ENCODE measurements at places on chromosomes 4 and X.

DNA sequence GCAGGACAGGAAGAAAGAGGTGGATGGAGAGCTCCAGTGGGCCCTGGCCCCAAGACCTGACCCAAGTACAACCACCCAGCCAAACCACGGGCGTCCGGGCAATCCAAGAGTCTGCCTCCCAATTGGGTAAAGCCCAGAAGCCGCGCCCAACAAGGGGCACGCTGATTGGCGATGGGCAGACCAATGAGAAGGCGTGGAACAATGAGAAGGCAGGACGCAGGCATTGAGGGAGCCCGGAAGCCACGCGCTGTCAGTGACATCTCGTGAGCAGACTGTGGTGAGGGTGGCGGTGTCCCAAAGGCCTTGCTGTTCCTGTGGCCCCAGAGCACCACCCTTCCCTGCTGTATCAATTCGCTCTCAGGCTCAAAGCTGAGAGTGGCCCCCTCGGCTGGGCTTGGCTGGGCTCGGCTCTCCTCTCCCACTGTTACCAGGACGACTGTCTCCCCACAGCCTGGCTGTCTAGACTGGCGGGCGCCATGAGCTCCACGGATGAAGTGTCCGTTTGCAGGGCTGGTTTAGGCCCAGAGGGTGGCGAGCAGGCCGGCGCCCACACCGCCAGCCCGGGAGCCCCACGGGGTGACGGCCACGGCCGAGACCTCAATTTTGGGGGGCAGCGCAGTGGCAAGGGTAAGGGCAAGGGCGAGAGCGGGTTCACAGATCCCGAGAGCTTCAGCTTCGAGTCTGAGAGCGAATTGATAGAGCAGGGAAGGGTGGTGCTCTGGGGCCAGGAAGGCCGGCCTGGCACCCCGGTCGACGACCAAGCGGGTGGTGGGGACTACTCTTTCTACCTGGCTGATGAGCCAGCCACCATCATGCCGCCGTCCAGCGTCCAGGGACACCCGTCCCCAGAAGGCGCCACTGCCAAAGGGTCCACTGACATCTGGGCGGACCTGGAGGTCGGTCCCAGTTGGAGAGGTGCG, at the start of gene LOC101059915:
Gene LOC101059915 (plus strand): TSS at position 219 of the 920 bp plus-strand sequence.
- no peak for DNase-seq

GRCh38 chr4:124401606-124402005, 310.9 kb downstream of the ANKRD50 start:
- DNase-seq = no peak

- DNase-seq = no peak
Observed at GRCh38 chr4:137647375-137647774, 115.1 kb upstream of the PCDH18 start.

- no peak for DNase-seq
Observed at GRCh38 chr4:14392378-14392777, 609.9 kb upstream of the CPEB2 start.

- DNase-seq = no peak
Observed at GRCh38 chr4:3674479-3674851, 91.7 kb upstream of the ADRA2C start.
